Cortex of kidney (tissue), 1 donor: ENCODE measurements at places on chromosomes 12 and 14.

- DNase-seq, result no peak
These were observed 360.4 kb downstream of the MED13L start for GRCh38 chr12:115916910-115917668.

DNA sequence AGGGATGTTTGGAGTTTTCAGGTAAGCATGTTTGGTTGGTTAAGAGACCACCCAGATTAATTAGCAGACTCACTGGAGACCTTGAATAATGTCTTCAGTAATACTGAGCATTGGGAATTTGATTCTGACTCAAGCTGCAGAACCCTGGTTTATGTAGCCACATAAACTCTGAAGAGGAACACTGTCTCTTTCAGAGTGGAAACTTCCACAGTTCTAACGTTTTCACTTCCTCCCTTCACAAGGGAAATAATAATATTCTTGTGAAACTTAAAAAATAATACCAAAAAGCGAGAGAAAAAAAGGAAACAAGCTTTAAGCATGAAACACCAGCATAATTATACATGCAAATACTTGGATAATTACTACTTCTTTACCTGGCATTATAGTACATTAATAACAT is 40.0 kb upstream of the ST8SIA1 start:
- no peak for DNase-seq

- no peak for DNase-seq
These were observed 23.1 kb downstream of the AEBP2 start for GRCh38 chr12:19462406-19462805.

GRCh38 chr12:121738340-121738858 is 25.8 kb downstream of the TMEM120B start:
- no peak for DNase-seq

GRCh38 chr12:212415-212714 is 1.6 kb downstream of the SLC6A12 start:
- no peak for DNase-seq

DNA sequence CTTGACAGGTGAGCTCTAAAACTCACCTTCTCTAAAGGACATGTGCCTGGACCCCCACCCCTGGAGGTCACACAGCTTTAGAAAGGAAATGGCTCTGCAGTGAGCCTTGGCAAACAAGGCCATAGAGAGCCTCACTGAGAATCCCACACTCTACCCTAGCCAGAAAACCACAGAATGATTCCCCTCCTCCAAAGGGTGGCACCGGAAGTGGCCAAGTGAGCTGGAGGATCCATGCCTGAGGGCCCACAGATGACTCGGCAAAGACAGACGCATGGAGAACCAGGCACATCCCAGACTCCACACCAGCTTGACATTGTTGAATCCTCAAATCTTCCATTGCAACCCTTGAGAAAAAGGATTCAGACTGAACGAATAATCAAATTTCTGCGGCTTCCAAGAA is 54.2 kb upstream of the PTHLH start:
- DNase-seq, result no peak

- DNase-seq, result no peak
These were observed 21.7 kb downstream of the BORCS5 start for GRCh38 chr12:12378616-12379015.

- no peak for DNase-seq
These were observed 267.3 kb upstream of the PDE3A start for GRCh38 chr12:20101046-20101445.

DNA sequence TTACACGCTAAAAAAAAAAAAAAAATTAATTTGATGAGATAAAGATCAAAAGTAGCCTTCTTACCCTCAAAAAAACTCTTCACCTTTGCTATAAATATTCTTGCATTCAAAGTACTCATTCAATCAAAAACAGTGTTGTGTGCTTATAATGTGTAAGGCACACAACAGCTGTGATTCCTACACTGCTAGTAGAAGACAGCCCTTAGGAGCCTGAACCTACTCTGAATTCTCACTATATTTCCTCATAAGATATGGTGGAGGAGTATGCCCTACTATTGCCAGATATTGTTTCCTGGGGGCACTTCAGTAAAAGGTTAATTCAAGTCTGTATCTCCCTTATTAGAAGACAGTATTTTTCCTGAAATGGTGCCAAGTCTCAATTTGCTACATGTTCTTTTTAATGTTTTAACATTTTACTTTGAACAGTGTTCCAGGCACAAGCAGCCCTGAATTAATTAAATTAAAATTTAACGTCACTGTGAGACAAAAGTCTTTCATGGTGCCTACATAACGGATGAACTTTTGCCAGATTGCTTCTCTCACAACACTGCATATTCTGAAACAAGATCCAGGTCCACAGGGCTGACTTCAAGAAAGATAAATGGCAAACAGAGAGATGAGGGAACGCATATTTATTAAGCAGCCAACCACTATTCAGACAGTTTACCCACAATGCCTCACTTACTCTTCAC is 19.3 kb downstream of the PPP2R5E start:
- no peak for DNase-seq

DNA sequence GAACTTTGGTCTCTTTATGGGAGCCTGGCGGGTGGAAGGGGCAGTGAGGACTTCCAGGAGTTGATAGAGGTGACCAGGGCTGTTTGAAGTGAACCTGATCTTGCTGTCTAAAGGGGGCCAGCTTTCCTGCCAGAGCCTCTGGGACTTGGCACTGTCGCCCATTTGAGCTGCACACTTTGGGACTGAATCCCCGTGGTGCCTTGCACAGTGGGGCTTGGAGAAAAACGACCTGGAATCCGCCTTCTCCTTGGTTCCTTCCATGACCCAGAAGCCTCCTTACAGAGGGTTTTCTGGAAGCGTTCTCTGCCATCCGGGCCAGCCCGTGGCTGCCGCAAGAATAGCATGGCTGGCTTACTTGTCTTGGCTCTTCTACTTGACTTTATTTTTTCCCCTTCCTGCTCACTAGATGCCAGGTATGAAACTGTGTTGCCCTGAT is 2.0 kb downstream of the RFLNA start:
- DNase-seq, result no peak
